NCI-H2081 treated with DMSO at 0.1 percent for 48 hours (cell line): ENCODE measurements at places on chromosomes 16 and 17.

- no peak for DNase-seq
Measured at GRCh38 chr17:36598951-36599401, 2.4 kb upstream of the MRM1 start.

GRCh38 chr17:72177738-72178137 is 56.9 kb downstream of the SOX9 start:
- no peak for DNase-seq

DNA sequence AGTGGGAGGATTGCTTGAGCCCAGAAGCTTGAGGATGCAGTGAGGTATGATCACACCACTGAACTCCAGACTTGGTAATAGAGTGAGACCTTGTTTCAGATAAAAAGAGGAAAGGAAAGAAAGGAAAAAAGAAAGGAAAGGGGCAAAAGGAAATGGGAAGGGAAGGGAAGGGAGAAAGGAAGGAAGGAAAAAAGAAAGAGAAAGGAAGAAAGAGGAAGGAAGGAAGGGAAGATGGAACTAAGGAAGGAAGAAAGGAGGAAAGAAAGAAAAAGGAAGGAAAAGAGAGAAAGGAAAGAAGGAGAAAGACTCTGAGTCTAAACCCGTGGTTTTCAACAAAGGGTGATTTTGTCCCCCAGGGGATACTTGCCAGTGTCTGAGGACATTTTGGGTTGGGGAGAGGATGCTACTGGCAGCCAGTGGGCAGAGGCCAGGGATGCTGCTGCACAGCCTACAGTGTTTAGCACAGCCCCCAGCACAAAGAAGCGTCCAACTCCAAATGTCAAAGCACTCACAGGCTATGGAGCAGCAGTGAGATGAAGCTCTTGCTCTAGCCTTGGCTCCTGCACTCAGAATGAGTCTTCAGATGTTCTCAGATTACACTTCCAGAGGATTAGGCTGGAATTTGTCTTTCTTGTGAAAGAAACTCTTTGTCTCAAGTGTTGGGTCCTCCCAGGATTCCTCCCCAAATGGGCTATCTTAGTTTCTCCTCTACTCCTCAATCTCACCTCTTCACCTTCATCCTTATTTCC is 64.2 kb downstream of the BMERB1 start:
- no peak for DNase-seq

DNA sequence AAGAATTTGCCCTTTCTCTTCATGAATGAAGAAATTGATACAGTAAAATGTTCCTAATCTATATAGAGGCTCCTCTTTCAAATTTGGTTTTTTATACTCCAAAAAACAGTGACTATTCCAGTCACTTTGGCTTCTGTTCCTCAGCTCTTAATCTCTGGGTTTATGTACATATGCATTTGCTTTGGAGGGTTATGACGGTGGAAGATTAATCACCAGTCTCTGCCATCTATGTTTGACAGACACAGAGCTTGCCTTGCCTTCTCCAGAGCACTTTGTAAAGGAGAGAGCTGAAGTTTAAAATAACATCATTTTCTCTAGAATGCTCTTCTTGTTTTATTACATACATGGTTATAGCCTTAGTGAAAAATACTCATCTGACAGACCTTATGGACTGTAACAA is 99.3 kb downstream of the NLK start:
- no peak for DNase-seq

DNA sequence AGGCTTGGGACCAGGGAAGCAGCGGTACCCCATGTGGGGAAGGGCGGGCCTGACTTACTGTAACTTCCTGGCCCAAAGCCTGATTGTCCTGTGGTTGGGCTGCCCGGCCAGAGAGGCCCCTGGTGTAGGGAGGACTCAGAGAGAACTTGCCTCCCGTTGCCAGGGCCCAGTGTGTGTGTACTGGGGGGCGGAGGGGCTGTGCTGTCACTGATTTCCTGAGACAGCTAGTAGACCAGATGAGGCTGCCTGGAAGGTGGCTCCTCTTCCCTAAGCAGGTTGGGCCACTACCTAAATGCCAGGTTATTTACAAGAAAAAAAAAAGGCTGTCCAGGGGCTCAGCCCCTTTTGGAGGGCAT is 16.7 kb downstream of the SOCS3 start:
- no peak for DNase-seq

GRCh38 chr17:28725660-28726225 is 290 bp downstream of the TLCD1 start:
- no peak for DNase-seq

GRCh38 chr16:28106467-28107215 is 43.1 kb upstream of the GSG1L start:
- DNase-seq, result no peak

DNA sequence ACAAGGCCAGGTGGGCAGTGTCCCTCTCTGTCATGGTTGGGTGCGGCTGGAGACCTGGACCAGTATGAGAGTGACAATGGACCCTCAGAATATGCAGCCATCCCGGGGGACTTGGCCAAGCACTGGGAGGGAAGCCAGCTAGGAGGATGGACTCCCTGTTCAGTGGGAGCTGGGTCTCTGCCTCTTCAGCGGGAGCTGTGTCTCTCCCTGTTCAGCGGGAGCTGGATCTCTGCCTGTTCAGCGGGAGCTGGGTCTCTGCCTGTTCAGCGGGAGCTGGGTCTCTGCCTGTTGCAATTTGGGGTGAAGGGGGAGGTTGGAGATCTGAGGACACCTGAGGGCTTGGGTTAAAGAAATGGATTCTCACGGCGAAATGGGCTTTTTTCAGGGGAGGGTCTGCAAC is 3.8 kb upstream of the PRSS33 start:
- DNase-seq, result no peak

GRCh38 chr17:10727192-10727591 is 2.6 kb downstream of the TMEM220 start:
- DNase-seq, result no peak

GRCh38 chr16:64416216-64417005 is 705.5 kb downstream of the CDH11 start:
- DNase-seq, result no peak

- no peak for DNase-seq
Measured at GRCh38 chr17:68698746-68699145, 97.6 kb upstream of the FAM20A start.

GRCh38 chr16:77445324-77445723 is 10.5 kb upstream of the ADAMTS18 start:
- no peak for DNase-seq

DNA sequence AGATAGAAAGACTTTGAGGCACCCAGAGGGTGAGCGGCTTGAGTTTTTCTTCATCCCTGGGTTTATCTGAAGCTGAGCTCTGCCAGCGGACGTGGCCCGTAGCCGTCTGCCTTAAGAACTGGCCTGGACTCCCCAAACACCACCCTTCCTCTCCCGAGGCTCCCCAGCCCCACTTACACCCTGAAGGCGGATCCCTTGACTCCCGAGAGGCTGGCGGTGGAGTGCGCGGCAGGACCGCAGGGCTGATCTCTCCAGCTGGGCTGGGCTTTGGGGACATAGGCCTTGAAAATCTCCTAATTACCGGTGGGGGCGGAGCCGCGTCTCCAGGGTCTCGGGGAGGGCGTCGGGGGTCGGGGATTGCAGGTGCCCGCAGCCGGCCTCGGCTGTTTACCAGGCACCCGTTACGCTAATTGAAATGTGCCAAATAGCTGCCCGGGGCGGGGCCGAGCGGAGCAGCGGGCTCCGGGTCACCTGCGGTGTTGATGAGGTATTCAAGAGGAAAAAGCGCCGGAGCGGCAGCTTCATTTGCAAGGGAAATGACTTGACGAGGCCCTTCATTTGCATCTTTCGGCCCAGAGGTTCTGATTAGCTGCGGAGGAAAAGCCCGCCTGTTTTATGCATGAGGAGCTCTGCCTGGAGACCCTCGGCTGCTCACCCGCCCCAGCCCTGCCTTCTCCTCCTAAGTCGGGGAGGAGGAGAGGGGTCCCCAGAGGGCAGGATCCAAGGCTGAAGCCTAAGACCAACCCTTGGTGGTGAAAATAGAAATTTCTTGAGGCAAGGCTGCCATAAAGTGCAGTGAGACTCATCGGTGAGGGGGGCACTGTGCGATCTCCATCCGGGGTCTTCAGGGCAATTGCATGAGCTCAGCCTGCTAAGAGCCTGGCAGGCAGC is 100.7 kb downstream of the MGAT5B start:
- DNase-seq, result peak; percentile 93

- DNase-seq, result no peak
Measured at GRCh38 chr16:30720086-30720485, 21.1 kb downstream of the SRCAP start.

DNA sequence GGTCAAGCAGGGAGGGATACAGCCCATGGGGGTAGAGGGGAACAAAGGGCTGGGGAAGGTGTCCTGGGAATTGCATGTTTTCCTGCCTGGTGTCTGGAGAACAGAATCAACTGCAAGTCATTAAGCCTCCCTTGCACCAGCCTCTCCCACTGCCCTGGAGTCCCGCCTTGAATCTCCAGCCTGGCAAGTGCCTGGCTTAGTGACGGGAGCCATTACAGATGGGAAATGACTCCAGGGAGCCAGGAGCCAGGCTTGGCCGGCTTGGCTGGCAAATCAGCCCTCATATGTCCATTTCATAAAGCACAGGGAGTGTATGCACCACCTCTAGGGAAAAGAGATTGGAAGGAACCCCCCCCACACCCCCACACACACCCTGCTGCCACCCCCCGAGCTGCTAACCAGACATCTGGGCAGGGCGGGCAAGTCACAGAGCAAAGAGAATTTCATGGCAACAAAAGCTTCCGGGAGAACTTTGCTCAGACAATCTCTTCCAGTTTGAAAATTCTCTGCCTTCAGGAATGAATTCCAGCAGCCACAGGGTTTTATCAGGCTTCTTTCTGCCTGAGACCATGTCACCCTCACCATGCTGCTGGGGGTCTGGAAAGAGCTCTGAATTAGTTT is 127.7 kb downstream of the NTN1 start:
- no peak for DNase-seq

GRCh38 chr16:49281480-49281842 is at the start of gene CBLN1:
TSS of gene CBLN1 (minus strand) at chr16:49281838. CDS start at chr16:49281465, 373 bp downstream.
- no peak for DNase-seq

DNA sequence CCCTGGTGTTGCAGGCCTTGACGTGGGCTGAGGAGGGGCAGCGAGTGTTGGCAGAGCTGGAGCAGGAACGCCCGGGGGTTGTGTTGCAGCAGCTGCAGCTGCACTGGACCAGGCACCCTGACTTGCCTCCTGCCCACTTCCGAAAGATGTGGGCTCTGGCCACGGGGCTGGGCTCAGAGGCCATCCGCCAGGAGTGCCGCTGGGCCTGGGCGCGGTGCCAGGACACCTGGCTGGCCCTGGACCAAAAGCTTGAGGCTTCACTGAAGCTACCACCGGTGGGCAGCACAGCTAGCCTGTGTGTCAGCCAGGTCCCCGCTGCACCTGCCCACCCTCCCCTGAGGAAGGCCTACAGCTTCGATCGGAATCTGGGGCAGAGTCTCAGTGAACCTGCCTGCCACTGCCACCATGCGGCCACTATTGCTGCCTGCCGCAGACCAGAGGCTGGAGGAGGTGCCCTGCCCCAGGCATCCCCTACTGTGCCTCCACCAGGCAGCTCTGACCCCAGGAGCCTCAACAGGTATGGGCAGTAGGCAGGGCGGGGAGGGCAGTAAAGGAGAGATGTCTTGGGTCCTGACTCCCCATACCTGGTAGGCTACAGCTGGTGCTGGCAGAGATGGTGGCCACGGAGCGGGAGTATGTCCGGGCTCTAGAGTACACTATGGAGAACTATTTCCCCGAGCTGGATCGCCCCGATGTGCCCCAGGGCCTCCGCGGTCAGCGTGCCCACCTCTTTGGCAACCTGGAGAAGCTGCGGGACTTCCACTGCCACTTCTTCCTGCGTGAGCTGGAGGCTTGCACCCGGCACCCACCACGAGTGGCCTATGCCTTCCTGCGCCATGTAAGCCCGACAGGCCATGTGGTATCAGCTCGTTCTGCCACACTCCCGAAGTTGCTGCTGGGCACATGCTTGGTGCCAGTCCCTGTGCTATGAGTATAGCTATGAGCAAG is 5.6 kb downstream of the PLEKHG4 start:
- peak; percentile 14 for DNase-seq

DNA sequence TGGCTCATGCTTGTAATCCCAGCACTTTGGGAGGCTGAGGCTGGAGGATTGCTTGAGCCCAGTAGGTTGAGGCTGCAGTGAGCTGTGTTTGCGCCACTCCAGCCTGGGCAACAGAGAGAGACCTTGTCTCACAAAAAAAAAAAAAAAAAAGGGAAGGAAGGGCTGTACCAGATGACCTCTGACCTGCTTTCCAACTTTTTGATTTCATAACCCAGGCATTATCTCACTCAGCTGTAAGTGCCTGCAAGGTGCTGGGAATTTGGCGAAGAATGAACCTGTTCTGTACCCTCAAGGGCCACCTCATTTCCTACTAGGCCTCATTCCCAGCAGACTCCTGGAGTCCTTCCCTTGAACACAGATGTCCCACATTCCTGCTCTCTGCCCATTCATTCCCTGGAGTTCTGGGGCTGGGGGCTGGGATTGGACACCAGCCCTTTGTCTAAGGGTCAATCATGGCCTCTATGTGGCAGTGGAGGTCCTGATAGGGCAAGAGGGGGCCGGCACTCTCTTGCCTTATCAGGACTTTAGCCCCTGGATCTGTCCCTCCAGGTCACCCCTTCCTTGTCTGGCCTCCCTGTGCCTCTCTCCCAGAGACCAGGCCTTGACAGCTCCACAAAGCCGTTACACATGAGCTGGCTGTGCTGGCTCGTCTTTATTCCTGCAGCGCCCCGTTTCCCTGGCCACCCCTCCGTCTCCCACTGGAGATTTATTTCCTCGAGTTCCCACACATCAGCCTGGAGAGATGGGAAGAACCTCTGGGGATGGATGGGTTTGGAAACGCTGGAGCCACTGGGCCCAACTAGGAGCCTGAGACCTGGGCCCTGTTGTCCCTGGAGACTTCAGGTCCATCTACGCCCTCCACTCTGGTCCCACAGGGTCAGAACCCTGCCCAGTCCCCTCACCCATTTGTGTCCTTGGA is 821 bp upstream of the GFAP start:
- DNase-seq, result no peak

DNA sequence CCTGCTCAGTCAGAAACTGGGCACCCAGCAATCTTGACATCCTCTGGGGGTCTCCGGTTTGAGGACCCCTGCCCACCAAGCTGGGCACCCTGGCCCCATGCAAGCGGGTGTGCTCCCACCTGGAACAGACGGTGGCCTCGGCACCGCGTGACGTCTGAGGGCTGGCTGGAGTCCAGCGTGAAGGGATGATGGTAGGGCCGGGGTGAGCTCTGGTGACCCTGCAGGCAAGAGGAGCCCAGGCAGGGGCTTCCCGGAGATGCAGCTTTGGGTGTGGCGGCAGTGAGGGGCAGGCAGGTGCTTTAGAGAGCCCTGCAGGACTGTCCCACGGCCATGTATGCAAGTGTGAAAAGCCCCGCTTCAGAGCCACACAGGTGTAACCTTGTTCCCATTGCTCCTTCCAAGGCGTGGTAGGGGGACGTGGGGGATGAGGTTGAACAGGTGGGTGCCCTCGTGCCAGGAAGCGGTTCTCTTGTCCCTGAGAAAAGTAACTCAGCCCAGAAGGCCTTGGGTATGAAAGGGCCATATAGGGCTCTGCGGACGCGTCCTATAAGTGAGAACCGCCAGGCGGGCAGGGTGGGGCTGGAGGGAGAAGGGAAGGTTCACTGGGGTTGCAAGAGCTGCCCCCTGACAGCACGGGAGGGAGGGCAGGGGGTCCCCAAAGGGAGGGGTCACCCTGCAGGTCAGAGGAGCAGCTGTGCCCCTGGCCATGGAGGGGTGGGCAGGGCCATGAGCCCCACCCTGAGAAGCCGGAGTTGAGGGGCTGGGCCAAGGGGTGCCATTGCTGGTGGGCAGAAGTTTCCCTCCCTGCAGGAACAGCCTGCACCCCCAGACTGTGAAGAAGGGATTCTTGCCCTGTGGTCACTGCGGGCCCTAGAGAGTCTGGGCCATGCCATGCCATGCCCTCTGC is 9.2 kb downstream of the RGS11 start:
- DNase-seq, result no peak

- no peak for DNase-seq
Measured at GRCh38 chr17:34374457-34374856, 11.4 kb upstream of the CCL1 start.
